ENCODE measurements at places on chromosomes 5 and 9.

DNA sequence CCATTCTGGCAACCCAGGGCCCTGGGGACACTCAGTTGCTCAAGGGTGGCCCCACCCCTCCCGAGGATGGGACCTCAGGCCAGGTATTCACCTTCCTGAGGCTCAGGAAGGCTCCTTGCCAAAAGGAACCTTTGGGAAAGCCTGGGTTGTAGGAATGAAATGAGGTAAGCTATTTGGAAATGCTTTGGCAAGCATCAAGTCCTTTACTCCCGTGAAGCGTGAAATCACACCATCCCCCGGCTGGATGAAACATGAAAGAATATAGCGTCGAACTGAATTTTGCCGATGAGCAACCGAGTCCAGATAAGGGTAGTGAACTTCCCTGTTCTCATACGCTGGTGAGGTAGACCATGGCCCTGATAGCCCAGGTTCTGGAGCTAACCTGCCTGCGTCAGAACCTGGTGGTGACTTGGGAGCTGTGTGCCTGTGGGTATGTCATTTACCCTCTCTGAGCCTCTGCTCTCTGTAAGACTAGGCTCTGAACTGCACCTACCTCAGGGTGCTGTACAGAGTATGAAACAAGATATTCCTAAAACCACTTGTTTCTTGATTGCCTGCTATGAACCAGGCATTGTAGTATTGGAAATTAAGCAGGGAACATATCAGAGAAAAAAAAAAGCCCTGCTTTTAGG is 105.3 kb upstream of the BOD1 start:
- DNase-seq: no peak

- no peak for DNase-seq
Observed at GRCh38 chr9:1454616-1455347, 404.6 kb downstream of the DMRT2 start.

DNA sequence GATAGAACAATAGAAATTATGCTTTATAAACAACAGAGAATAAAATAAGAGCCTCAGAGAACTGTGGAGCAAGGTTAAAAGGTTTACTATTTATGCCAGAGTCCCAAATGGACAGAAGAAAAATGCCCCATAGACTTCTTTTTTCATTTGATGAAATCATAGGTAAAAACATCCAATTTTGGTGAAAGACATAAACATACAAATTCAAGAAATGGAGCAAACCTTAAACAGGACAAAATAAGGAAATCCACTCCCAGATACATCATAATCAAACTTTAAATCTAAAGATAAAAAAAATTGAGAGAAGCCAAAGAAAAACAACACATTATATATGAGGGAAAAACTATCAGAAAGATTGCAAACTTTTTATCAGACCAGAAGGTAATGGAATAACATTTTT is 182.8 kb downstream of the GADD45G start:
- no peak for DNase-seq

GRCh38 chr9:137411260-137411644 is 11.7 kb downstream of the EXD3 start:
- no peak for DNase-seq

DNA sequence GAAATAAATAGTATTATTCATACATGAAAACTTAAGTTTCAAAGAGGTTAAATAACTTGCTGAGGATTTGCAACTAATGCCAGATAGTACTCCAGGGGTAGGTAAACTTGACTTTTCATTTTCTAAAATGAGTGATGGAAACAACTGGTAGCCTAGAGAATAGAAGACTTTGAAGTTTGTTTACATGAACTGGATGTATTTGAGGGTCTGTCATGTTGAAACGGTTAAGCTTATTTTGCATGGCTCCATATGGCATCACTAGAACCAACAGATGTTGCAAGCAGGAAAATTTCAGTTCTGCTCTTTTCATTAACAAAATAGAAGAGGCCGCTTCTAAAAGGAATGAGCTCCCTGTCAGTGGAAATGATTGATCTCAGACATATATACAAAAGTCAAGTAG is 105.1 kb upstream of the SGCD start:
- DNase-seq: no peak

- DNase-seq: no peak
Observed at GRCh38 chr5:82594097-82594496, 315.9 kb upstream of the RPS23 start.

DNA sequence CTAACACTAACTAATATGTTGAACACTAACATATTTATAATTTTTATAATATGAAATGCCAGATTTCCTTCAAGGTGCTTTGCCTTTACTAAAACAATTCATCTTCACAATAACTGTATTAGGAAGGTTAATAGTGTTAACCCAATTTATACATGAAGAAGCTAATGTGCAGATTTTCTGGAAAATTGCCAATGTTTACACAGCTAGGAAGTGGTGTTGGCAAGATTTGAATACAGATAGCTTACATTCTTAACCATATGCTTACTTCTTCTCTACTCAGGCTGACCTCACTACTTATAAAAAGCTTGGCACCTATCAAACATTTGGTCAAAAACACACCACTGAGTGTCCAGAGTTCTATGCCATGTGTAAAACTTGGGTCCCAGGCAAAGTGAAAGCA is 445.4 kb upstream of the ITGA1 start:
- no peak for DNase-seq

DNA sequence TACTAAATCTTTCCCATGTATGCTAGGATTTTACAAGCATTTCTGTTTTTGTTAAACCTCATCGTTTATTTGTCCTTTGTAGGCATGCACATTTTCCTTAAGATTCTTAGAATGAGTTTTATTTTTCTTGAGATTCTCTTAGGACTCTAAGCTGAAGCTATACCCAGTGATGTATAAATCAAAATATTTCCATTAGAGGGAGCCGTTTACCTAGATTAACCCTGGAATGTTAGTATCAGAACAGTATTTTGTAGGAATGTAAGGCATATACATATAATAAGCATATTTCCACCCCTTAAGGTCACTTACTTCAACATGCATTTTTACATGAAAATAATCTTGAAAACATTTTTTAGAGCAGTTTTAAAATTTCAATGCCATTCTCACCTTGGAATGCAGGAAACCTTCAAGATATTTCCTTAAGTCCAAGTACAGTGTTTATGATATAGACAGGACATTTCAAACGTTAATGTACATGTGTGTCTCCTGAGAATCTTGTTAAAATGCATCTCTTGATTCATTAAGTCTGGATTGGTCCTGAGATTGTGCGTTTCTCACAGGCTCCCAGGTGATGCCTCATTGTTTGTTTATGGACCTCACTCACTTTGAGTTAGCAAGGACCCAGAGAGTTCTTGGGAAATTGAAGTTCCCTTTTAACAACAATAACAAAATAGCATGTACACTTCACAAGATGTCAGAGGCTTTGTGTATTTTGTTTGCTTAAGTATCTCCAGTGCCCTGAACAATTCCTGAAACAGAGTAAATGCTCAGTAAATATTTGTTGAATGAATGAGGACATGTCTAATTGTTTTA is 34.9 kb upstream of the FCHO2 start:
- DNase-seq: peak; percentile 28

GRCh38 chr5:150853561-150853960 is 7.2 kb downstream of the IRGM start:
- no peak for DNase-seq

DNA sequence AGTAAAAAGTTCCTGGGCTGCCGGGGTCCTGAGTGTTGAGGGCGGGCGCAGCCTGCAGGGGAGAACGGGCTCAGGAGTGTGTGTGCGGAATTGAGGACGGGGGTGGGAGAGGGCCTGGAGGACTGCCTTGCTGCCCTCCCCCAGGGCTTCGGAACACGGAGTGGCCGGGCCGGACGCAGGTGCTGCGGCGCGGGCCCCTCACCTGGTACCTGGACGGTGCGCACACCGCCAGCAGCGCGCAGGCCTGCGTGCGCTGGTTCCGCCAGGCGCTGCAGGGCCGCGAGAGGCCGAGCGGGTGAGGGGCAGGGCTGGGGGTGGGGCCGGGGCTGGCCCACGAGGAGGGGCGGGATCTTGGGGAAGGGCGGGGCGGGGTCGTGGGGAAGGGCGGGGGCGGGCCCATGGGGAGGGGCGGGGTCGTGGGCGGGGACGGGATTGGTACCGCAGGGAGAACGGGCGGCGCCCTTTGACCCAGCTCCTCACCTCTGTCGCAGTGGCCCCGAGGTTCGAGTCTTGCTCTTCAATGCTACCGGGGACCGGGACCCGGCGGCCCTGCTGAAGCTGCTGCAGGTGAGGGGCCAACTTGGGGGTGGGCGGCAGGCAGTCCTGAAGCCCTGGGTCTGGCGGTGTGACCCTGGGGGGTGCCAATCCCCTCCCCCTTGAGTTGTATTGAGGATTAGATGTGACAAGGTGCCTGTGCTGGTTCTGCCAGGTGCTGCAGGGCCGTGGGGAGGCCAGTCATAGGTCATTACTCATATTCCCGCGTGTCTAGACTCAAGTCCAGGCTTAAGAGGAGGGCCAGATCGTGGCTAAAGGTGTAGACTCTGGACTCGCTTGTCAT is 7.1 kb downstream of the FPGS start:
- DNase-seq: peak; percentile 39

- DNase-seq: no peak
Observed at GRCh38 chr5:12141496-12141895, 237.2 kb upstream of the CTNND2 start.

GRCh38 chr9:88219601-88220000 is 81.3 kb upstream of the SPATA31C2 start:
- DNase-seq: peak; percentile 35

DNA sequence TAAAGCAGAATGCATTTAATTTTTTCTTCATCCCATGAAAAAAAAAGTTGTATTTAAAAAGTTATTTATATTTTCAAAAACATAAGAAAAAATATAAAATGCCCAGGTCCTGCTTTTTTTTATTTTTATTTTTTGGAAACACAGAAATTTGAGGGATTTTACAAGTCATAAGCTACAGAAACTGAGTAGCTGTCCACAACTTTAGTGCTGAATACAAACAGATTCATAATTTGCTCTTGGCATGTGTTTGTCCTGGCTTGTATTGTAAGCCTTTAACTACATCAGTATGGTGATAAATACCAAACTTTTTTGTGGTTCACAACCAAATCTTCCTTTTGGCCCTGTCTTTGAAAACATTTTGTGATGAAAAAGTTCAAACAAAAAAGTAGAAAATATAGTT is 7.5 kb upstream of the PLCXD3 start:
- DNase-seq: peak; percentile 20

DNA sequence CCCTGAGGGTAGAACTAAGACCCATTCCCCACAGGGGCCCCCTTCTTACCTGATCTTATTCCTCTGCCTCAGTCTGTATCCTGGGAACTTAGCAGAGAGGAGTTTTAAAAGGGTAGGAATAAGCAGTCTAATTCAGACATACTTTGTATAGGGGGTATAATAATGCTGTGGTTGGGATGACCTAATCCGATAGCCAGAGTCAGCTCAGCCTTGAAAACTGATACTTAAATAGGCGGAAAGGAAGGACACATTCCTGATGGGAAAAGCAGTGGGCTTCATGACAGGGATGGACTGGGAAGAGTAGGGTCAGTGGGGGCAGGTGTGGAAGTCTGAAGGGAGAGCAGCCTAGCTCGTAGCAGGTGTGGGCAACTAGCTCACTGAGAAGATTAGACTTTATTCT is 52.2 kb upstream of the TESK1 start:
- no peak for DNase-seq

- DNase-seq: peak; percentile 76
Observed at GRCh38 chr9:128911529-128912035, 9.2 kb upstream of the PHYHD1 start.

DNA sequence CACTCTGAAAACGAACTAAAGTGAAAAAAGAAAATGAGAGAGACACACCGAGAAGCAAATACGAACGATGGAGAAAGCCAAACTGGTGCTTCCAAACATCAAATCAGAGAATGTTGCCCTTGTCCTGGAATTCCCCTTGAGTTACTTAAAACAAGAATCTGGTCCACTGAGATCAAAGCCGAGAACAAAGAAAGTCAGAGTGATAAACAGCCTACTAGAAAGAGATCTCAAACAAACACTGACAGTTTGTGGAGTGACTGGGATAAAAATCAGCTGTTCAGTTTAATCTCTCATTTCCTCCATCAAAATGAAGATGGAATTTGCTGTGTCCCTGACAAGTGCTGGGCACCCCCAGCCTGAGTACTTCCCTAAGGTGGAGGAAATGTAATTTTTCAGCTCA is 582.6 kb downstream of the NR2F1-AS1 start:
- no peak for DNase-seq

- no peak for DNase-seq
Observed at GRCh38 chr5:14286574-14287421, 143.7 kb downstream of the TRIO start.

GRCh38 chr9:106482733-106483132 is 380.2 kb upstream of the ZNF462 start:
- no peak for DNase-seq

GRCh38 chr5:16937503-16938161 is 1.5 kb upstream of the MYO10 start:
- DNase-seq: no peak

DNA sequence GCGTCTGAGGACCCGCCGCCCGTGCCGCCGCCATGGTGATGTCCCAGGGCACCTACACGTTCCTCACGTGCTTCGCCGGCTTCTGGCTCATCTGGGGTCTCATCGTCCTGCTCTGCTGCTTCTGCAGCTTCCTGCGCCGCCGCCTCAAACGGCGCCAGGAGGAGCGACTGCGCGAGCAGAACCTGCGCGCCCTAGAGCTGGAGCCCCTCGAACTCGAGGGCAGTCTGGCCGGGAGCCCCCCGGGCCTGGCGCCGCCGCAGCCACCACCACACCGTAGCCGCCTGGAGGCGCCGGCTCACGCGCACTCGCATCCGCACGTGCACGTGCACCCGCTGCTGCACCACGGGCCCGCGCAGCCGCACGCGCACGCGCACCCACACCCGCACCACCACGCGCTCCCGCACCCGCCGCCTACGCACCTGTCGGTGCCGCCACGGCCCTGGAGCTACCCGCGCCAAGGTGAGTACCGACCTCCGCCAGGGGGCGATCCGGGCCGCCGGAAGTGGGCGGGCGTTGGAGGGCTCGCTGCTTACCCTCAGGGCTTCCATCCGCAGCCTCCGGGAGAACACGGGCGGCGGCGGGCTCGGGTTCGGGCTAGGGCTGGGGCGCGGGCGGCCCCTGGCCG is 8.5 kb downstream of the PRR7 start:
- peak; percentile 73 for DNase-seq

- DNase-seq: no peak
Observed at GRCh38 chr5:128409166-128409800, 128.8 kb downstream of the FBN2 start.

- no peak for DNase-seq
Observed at GRCh38 chr5:145280806-145281205, 554.3 kb downstream of the PRELID2 start.

DNA sequence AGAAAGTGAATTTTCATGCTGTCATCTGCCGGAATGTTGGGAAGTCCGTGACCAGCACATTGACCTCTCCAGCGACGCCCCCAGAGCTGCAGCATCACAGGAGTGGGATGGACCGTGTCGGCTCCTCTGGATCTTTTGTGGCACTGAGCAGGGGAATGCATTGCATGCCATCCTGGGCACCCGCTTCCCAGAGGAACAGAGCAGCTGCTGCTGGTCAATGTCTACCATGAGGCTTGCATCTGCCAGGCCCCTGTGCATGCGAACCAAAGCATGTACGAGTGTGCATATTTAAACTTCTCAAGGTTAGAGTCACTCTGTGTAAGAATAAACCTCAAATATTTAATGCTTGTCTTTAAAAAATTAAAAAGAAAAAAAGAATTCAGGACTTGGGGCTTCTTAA is 414.8 kb downstream of the GADD45G start:
- no peak for DNase-seq

Data from GM03348 (cell line).